ENCODE measurements at places on chromosomes 6 and 20.
A peak's percentile ranks its signal among the peaks of the same experiment; 100 is the strongest.

DNA sequence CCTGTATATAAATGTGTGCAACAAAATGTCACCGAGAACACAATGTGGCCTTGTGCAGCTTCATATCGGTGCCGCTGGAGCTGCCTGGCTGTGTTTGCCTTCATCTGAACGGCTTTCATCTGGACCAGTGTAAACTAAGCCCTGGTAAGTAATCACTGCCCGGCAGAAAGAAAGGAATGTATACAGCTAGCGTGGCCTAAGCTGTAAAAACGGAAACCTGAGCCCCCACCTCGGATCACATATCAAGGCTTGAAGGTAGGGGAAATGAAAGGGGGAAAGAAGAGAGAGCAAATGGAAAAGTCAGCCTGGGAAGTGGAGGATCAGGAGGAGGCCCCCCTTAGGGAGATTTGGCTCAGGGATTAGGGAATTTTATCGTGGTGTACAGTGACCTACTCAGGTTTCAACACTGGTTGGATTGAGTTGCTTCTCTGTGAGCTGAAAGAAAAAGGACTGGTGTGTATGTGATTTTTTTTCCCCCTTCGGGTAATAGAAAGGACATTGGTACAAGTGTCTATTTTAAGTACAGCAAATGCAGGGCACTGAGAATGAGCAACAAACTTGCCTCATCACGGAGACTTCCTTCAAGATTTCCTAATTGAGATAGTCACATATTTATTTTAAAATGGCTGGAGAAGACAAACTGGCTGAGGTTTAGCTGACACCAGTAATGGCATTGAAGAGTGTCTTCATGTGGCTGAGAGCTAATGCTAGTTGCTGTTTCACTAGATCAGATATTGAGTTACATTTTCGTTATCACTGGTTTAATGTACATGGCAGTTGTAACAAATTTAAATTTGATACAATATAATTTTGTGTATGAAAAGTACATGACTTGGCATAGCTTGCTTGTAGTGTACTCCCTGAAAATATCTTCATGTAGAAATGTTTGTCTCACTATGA is 3.5 kb downstream of the SOBP start:
- DNase-seq, result no peak

GRCh38 chr6:56946368-56946767 is 8.5 kb upstream of the BEND6 start:
- no peak for DNase-seq

DNA sequence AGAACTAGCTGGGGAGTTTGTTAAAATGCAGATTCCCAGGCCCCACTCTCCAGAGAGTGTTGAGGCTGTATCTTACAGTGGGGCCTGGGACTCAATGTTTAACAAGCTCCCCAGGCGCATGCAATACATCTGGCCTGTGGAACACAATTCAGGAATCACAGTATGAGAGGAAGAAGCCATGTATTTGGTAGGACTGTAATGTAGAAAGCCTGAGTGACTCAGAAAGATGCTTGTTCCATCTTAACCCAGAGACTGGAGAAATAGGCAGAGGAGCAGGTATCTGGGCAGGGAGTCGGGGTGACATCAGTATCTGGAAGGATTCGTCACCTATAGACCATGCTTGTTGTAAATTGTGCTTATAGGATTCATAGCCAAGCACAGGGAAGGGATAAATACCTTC is 90.5 kb downstream of the UNC5CL start:
- DNase-seq, result no peak

- DNase-seq, result no peak
Measured at GRCh38 chr6:56282391-56282790, 35.0 kb upstream of the COL21A1 start.

DNA sequence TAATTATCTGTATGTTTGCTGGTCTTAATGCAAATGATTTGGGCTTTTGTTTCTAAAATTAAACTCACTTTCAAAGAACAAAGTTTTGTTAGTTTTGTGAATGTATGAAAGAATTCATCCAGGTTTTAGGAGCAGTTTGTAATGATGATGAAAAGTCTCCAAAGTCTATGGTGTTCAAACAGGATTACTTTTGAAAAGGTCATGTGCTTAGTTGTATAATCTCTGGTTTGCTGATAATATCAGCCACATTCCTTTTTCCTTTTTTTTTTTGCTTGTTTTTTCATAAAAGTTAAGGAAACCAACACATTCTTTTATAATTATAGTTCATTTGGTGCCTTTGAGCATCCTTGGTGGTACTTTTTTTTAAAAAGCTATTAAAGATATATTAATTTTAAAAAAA is 88.9 kb downstream of the RTN4IP1 start:
- DNase-seq, result no peak

DNA sequence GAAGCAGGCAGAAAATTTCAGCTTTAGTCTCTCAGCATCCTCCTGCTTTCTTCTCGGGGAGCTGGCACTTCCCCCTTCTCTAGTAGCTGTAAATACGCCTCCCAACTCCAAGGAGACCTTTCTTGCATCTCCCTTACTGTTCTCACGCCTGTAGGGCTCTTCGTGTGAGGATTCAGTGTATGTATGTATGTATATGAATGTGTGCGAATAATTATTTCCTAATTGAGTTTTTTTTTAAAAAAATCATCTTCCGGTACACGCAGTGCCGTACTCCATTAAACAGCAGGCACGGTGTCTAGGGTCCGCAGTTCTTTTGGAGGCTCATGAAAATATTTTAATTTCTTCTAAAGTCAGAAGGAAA is 85.4 kb downstream of the HFE start:
- DNase-seq, result no peak

- DNase-seq, result no peak
Measured at GRCh38 chr6:134624781-134625180, 306.9 kb upstream of the SGK1 start.

GRCh38 chr6:39214846-39215639 is 14.2 kb downstream of the KCNK5 start:
- no peak for DNase-seq

DNA sequence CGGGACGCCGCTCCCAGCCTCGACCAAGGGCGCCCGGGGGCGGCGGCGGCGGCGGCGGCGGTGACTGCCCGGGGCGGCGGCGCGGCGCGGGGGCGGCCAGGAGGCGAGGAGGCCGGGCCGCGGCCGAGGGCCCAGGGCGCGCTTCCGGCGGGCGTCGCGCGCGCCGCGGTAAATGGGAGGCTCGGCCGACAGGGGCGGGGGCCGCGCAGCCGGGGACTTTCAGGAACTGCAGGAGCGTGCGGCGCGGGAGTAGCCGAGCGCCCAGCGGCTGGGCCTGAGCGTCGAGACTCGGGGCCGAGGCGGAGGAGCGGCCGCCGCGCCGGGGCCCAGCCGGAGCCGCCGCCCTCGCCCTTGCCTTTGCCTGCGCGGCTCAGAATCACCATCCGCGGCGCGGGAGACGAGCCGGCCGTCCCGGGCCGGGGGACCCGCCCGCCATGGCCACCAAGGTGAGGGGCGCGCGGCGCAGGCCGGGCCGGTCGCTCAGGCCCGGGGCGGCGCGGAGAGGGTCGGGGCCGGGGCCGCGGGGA is at the start of gene SNX9:
Gene SNX9 (plus strand): TSS at position 246 of the 527 bp plus-strand sequence. CDS start 189 bp downstream, at position 435.
- DNase-seq, result peak; percentile 47

DNA sequence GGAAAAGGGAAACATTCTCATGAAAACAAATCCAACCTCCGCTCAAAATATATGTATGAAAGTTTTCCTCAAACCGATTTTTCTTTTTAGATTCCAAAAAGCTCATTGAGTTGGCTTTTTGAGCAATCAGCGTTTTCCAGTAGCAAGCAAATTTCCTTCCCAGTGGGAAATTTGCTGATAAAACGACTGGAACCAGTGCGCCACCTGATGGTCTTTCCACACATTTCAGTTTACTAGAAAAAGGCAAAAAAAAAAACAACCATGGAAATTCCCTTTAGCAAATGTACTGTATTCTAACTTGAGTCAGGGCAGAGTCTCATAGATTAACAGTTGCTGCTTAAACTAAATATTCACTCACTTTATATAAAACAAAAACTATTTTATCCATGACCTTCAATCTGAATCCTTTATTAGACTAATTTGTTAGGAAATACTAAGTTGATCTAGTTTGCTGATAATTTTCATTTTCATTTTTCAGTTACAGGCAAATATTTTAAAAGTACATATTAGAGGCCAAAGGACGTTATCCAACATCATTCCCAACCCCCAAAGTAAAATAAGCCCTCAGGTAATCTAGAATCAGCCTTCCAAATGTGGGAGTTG is 271.5 kb downstream of the FOXA2 start:
- DNase-seq, result no peak

- no peak for DNase-seq
Measured at GRCh38 chr6:112626468-112627082, 279.4 kb downstream of the RFPL4B start.

GRCh38 chr6:162702446-162702845 is 25.1 kb downstream of the PRKN start:
- DNase-seq, result no peak

GRCh38 chr6:106670236-106670635 is 40.9 kb downstream of the QRSL1 start:
- DNase-seq, result no peak

- peak; percentile 20 for DNase-seq
Measured at GRCh38 chr20:23362392-23363256, 642 bp downstream of the GZF1 start.

DNA sequence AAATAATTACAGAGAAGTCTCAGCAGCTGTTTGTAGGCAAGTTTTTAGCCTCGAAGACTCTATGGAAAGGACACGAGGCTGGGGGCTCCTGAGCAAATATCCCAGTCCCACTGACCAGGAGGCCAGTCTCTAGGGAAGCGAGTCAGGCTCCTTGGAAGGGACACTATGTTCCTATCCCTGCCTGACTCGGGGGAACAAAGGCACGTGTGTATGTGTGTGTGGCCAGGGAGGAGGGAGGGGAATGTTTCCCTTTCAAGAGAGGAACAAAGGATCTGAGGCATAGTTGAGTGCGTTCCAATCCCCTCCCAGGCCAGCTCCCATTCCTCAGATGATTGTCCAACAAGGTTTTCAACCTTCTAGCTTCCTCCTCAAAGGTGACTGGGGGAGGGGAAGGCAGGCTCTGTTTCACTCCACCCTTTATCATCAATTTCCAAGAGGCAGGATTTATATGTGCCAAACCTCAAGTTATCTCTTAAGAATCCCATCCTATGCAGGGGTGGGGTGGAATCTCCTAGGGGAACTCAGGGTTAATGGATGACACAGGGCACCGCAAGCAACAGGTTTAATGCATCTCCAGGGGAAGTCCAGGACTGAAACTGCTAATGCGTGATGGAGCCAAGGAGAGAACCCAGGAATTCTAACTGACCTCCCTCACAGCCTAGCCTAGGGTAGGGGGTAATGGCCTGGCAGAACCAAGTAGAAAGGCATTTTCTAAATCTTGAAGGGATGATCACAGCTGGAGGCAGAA is 9.9 kb downstream of the BCL2L1 start:
- no peak for DNase-seq

DNA sequence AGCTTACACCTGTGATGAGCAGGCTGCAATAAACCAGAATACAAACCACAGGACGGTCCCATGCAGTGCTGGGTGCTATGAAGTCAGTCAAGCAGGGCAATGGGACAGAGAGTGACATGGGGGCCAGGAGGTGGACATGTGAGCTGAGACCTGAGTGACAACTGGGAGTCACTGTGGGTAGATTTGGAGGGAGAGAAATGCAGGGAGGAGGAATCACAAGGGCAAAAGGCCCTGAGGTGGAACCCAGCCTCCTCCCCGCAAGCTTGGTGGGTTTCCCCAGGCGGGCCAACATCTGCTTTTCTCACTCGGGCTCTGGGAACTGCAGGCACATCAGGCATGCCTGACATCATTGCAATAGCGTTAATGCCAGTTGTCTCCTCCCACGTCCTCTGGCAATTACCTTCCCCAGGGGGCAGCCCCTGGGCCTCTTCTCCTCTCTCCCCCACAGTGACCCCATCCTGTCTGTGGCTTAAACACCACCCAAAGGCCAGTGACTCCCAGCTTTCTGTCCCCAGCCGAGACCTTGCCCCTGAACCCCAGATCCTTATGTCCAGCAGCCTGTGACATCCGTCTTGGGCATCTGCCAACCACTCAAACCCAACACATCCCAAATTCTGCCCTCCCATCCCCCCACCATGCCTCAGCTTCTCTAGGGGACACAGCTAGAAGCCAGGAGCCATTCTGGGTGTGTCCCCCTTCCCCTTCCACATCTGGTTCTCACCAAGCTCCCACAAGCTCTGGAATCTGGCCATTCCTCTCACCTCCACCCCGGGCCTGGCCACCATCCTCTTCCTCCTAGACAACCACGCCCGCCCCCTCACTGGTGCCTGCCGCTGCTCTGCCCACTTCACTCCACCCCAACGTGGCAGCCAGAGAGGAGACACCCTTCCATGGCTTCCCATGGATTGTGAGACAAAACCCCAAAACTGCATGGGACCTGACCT is 28.2 kb downstream of the PDRG1 start:
- no peak for DNase-seq

DNA sequence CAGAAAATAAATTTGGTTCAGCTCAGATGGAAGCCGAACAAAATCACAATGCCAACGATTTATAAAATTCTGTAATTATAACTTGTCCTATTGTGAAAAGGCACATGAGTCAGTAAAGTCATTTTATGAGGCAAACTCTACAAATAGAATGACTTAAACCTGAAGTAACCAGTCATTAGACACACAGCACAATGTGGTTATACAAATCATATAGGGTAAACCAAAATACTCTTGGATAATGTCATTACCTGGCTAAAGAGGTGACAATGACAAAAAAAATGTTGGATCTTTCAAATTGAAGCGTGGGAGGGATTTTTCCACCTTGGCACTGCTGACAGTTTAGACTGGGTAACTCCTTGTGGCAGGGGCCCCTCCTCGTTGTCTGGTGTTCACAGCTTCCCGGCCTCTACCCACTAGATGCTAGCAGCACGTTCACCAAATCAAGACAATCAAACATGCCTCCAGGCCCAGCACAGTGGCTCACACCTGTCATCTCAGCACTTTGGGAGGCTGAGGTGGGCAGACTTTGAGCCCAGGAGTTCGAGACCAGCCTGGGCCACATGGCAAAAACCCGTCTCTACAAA is 5.0 kb downstream of the ANKRD60 start:
- no peak for DNase-seq

DNA sequence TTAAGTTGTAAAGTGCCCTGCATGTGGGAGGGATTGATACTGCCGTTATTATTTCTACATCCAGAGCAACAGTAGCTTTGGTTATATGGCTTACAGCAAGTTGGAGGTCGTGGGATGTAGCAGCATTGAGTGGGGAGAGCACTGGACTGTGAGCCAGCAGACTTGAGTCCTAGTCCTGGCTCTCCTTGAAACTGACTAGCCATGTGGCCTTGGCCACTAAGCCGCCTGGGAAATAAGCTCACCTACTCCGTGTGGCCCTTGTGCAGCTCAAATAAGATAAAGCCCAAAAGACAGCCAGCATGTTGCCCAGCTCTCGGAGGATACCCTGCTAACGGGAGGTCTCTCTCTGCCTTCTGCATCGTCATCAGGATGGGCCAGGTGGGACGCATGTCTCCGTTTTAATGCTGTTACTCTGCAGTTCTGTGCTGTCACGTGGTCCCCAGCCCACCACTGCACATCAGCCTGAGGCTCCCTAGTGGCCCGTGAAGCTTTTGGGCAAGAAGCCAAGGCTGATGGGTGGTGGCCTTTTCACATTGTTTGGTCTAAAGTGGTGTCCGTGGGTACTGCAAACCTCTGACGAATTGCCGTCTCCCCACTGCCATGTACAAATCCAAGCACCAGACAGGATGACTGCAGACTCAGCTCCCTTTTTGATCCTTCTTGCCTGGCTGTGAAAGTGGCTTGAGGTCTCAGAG is 7.9 kb downstream of the EPB41L1 start:
- no peak for DNase-seq

GRCh38 chr6:20919677-20920385 is 385.6 kb downstream of the CDKAL1 start:
- no peak for DNase-seq

All from stimulated activated CD8-positive, alpha-beta memory T cell treated with anti-CD3 and anti-CD28 coated beads, Interleukin-4, amount 100 ng/mL, for 1 hour (primary cell).